Muscle of arm (tissue), 14 donors: ENCODE measurements at places on chromosomes 12 and 14.

GRCh38 chr12:69698769-69699540, at the start of gene BEST3:
Gene BEST3 (minus strand): TSS chr12:69699303. CDS start chr12:69697798, 1,505 bp downstream.
- DNase-seq, result peak; percentile 20

- no peak for DNase-seq
Measured at GRCh38 chr14:104224506-104225277, 86.3 kb downstream of the KIF26A start.

DNA sequence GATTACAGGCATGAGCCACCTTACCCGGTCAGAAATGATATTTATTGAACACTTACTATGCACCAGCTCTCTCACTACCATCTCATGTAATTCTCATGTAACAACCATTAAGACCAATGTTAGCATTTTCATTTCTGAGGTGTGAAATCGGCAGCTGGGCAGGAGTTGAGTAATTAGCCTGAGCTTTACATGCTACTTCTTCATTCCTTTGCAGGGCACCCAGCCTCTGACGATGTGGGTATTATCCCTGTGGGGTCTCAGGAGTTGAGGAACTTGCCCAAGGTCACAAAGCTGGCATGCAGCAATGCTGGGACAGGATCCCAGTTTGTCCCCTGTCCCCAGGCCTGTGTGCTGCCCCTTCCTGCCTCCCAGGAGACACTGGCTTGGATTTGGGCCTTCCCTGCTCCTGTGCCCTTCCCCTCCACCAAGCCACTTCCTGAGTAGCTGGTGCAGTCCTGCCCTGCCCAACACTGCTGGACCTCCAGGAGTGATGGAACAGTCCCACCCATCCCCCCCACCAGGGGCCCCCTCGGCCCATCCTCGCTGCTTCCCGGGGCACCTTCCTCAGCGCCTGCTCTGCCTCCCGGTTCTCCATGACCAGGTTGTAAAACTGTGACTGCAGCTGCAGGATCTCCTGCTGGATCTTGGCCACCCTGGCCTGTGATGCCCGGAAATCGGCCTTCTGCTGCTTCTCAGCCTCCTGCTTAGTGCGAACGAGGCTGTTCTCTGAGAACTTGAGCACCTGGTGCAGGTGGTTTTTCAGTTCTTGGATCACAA, 14.7 kb downstream of the RITA1 start:
- DNase-seq, result no peak

GRCh38 chr12:116436561-116437249, 122.5 kb upstream of the MAP1LC3B2 start:
- DNase-seq, result no peak

DNA sequence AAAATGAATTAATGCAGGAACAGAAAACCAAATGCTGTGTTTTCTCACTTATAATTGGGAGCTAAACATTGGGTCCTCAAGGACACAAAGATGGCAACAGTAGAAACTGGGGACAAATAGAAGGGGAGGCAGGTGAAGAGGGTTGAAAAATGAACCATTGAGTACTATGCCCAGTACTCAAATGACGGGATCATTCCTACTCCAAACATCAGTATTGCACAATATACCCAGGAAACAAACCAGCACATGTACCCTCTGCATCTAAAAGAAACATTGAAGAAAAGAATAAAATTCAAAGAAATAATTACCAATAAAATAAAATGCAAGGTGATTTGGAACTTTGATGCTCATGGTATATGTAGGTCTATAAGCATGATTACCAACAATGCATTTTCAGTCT, 110.8 kb downstream of the LMO3 start:
- no peak for DNase-seq

- DNase-seq, result no peak
Measured at GRCh38 chr12:132427999-132428935, 61.7 kb upstream of the FBRSL1 start.

DNA sequence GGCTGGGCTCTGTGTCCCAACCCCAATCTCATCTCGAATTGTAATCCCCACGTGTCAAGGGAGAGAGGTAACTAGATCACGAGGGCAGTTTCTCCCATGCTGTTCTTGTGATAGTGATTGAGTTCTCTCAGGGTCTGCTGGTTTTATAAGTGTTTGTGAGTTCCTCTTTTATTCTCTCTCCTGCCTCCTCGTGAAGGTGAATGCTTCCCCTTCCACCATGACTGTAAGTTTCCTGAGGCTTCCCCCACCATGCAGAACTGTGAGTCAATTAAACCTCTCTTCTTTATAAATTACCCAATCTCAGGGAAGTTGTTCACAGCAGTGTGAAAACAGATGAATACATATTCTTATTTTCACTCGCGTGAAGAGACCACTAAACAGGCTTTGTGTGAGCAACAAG, 148.2 kb downstream of the TMEM30B start:
- DNase-seq, result no peak

DNA sequence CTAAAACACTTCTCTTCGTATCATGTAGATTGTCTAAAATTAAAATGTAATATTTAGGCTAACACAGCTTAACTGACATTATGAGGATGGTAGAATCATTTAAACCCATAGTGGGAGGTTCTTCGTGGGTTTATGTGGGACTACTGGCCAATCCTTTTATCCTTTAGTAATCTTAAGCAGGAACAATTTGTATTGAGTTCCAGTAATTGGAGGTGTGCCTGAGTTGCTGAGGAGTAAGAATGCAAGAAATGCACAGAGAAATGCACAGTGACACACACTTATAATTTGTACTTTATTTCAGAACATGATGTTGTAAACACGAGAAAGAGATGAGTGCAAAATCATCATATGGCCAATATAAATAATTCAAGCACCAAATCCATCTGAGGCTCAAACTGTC, 22.3 kb downstream of the OTOGL start:
- DNase-seq, result no peak
